Activated CD4-positive, alpha-beta T cell treated with anti-CD3 and anti-CD28 coated beads, Interleukin-2, amount 10 ng/mL, durations not matched to agents 7 days and 5 days (primary cell): ENCODE measurements at places on chromosomes 7 and 10.
A peak's percentile ranks its signal among the peaks of the same experiment; 100 is the strongest.

GRCh38 chr7:86762129-86762528 lies 118.4 kb downstream of the GRM3 start:
- no peak overlapping the region for H3K4me3 ChIP-seq
- no peaks in the 10 kb centered on the region for H3K4me1 ChIP-seq
- no peaks in the 10 kb centered on the region for H3K36me3 ChIP-seq
- DNase-seq = no peak
- no peak overlapping the region for H3K27ac ChIP-seq
- peaks cover 3% of the 10 kb centered on the region for H3K27me3 ChIP-seq

DNA sequence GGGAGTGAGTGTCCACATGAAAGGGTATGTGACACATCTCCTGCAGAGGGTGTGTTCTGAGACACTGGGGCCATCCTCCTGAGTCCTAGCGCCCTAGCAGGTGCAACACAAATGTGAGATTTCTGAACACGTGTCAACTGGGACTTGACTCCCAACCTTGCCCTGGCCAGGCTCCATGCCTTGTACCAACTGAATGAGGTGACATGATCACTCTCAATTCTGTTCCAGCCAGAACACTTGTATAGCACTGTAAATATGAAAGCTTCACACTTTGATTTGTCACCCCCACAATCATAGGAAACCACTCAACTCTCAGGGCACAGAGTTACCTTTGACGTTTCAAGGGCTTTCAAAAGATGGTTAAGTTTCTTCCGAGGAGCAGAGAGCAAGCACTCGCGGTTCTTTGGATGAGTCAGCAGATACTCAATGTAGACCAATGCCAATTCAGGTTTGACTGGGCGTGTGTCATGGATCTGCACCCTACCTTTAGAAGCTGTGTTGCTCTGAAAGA lies 48.6 kb downstream of the NCAPG2 start:
- H3K27me3 ChIP-seq = no peaks in the 10 kb centered on the region
- H3K4me3 ChIP-seq = no peak overlapping the region
- peaks cover 28% of the 10 kb centered on the region for H3K4me1 ChIP-seq
- peak; percentile 64 for DNase-seq

GRCh38 chr7:30285067-30285535 lies 704 bp downstream of the ZNRF2 start:
- peaks cover 3% of the 10 kb centered on the region for H3K27me3 ChIP-seq
- peaks cover 45% of the 10 kb centered on the region for H3K4me1 ChIP-seq
- H3K4me3 ChIP-seq = peak overlapping the region; percentile 77
- H3K27ac ChIP-seq = peak overlapping the region; percentile 92

DNA sequence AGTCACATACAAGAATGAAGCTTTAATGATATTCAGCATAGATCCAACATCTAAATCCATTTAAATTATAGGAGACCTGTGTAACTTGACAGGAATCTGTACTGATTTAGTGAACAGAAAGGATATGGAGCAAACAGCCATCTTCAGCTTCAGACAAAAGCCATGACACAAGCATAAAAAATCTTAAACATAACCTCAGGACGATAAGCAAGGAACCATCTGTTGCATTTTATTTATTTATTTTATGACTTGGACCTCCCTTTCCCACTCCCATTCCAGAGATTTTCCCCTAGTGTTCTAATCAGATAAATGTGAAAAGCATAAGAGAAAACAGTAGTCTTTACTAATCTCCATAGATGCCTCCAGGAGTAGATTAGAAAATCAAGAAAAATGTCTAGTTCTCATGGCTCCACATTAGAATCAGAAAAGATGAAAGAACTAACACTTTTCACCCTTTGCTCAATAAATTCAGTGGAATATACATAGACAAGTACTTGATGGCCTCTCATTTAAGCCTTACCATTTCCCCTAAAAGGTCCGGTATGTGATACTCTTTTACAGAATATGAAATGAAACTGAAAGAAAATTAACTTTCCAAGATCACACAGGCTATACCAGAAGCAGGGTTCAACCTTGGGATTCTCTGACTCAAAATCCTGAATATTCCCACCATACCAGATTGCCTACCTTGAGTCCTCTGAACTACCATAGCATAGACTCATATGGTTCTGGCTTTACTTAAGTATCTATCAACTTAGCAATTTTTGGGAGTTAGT lies 15.2 kb downstream of the CACNA2D1 start:
- no peak overlapping the region for H3K27ac ChIP-seq
- H3K4me1 ChIP-seq = no peaks in the 10 kb centered on the region
- DNase-seq = no peak

- DNase-seq = no peak
- H3K36me3 ChIP-seq = peaks cover 18% of the 10 kb centered on the region
- H3K4me3 ChIP-seq = no peak overlapping the region
- H3K27me3 ChIP-seq = no peaks in the 10 kb centered on the region
- H3K4me1 ChIP-seq = peaks cover 34% of the 10 kb centered on the region
Observed at GRCh38 chr7:135938086-135938485, 39.1 kb downstream of the MTPN start.

- no peaks in the 10 kb centered on the region for H3K36me3 ChIP-seq
- H3K27me3 ChIP-seq = no peaks in the 10 kb centered on the region
- no peak for DNase-seq
- no peak overlapping the region for H3K27ac ChIP-seq
- no peak overlapping the region for H3K4me3 ChIP-seq
Observed at GRCh38 chr7:76125560-76125959, 76.1 kb upstream of the SRRM3 start.

DNA sequence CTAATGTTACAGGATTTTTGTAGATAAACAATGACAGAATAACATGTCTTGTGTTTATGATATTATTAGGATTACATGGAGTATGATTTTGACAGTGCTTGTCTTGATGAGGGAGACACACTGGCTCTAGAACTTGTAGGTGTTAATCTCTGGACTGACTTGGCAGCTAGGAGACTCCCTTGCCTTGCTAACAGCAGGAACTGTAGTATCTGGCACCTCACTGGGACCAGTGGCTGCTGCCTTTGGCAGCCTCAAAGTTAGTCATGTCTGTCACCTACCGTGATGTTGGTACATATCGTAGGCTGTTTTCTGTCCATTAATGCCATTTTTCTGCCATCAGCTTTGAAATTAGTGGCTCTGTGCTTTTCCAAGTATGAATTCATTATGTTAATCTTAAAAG lies 261.5 kb downstream of the CDK14 start:
- H3K4me1 ChIP-seq = no peaks in the 10 kb centered on the region
- H3K27ac ChIP-seq = no peak overlapping the region
- H3K4me3 ChIP-seq = no peak overlapping the region

GRCh38 chr7:10767771-10768170 lies 205.9 kb upstream of the PHF14 start:
- no peak overlapping the region for H3K27ac ChIP-seq
- H3K27me3 ChIP-seq = no peaks in the 10 kb centered on the region
- H3K4me3 ChIP-seq = no peak overlapping the region
- no peaks in the 10 kb centered on the region for H3K36me3 ChIP-seq
- no peak for DNase-seq
- H3K4me1 ChIP-seq = no peaks in the 10 kb centered on the region

DNA sequence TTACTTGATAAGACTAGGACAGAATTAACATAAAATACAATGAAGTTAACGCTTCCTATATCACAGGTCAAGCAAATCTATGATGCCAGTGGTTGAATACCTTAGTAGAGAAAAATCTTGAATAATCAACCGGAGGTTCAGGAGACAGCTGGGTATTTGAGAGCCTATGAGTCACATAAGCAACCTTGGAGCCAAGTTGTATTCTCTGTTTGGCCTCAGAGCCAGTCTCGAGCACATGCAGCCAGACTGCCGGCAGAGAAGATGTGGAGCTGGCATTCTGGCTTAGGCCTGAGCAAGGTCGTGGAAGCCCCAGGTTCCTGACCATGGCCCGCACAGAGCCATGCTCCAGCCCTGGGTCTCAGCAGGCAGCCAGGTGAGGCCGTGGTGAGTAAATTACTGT lies 90.3 kb downstream of the FAM204A start:
- no peaks in the 10 kb centered on the region for H3K4me1 ChIP-seq
- no peaks in the 10 kb centered on the region for H3K36me3 ChIP-seq
- no peak overlapping the region for H3K4me3 ChIP-seq

DNA sequence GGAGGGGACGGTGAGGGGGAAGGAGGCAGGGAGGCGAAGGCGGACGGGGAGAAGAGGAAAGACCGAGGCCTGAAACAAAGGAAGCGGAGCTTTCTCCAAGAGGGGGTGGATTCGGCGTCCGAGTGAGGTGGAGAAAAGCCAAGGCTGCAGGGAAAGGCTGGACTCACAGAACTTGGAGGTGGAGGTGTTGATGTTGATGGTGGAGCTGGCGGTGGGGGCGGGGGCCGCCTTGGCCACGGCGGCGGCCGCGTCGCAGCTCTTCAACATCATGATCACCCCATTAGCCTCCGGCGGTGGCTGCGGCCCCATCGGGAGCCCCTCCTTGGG lies 578 bp downstream of the CACUL1 start:
- peak overlapping the region; percentile 90 for H3K4me3 ChIP-seq
- peaks cover 8% of the 10 kb centered on the region for H3K27me3 ChIP-seq
- peak; percentile 44 for DNase-seq
- peaks cover 5% of the 10 kb centered on the region for H3K36me3 ChIP-seq
